ENCODE measurements at places on chromosomes 6 and 20.

DNA sequence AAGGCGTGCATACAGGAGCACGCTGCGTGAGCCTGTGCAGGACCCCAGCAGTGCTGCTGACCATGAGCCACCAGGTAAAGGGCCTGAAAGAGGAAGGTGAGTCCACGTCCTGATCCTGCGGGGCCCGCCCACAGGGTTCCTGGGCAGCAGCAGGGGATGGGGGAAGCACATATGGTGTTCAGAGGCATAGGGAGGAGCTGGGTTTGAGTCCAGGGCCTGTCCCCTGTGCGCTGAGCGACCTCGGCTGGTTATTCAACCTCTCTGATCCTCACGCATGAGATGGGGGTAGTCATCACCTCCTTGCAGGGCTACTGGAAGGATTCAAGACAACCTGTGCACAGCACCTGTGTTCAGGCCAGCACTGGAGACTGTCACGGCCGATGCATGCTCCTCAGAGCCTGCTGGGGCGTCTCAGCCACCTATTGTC lies at the start of gene TMC2:
TMC2 (plus strand) TSS at position 14 of the 427 bp plus-strand sequence; CDS start at position 63, 49 bp downstream.
- no peak for DNase-seq

DNA sequence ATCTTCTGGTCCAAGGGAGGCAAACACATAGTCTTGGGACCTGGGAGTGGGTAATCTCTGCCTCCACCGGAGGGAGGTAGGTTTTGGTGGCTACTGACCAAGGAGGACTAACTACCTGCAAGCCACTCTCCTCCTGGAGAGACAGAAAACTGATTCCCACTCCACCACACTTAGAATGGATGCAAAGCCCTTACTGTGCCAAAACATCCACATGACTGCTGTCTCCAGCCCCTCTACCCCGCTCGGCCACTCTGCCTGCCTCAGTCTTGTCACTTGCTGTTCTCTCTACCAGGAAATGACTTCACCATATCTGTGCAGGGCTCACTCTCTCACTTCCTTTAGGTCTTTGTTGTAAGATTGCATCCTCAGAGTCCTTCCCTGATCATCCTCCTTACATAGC lies 129.5 kb upstream of the ARG1 start:
- no peak for DNase-seq

DNA sequence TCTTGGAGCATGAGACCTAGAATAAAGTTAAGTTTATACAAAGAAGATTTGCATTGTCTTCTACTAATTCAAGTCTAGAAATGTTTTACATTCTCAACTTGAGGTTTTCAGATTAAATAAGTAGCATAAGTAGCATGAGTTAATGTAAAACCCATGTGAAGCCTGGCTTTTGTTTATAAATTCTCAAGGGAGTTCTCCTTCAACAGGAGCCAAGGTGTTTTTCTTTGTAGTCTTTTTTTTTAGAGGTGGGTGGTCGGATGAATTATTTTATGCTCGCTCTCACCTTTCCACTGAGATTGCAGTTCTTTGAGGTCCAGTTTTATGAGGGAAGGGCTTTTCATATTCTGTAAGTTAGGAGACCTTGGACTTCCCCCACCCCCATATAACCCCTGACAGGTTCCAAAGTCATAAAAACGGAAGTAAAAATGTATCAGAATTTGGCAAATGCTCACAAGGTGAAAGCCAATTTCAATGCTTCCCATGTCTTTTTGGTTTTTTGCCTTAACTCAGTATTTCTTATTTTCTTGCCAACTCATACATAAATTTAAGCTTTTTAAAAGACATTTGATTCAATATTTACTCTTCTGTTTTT lies 244.3 kb upstream of the ASCC3 start:
- DNase-seq: no peak

DNA sequence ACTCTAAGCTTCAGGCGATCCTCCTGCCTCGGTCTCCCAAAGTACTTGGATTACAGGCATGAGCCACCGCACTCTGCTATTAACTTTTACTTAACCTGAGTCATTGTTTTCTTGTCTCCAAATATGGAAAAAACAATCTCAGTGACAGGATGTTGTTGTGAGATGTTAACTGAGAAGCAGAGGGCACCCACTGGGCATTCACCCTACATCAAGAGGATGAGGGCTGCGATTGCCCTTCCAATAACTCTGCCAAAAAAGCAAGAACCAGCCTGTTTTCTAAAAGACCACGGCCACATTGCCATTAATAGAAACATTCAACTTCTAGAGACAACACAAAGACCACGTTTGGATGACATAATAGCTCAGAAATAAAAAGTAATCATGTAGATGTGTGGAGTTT lies 107.6 kb upstream of the SGK1 start:
- DNase-seq: no peak

DNA sequence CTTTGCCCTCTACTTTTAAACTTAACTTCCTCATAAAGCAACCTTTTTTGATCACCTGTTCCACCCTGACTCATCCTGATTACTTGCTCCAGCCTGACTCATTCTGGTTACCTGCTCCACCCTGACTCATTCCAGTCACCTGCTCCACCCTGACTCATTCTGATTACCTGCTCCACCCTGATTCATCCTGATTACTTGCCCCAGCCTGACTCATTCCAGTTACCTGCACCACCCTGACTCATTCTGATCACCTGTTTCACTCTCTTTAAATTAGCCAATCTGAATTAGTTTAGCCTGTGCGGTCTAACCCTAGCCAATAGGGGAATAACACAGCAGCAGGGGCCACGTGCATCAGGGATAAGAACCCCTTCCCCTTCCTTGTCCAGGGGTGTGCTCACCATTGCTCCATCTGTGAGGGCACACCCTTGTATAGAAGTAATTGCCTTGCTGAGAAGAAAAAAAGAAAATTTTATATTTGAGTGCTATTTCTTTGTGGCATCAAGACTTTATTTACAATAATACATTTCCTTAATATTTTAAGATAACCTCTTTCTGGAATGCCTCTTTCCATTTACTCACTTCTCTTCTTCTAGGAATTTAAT lies 17.9 kb downstream of the HLA-G start:
- DNase-seq: no peak

DNA sequence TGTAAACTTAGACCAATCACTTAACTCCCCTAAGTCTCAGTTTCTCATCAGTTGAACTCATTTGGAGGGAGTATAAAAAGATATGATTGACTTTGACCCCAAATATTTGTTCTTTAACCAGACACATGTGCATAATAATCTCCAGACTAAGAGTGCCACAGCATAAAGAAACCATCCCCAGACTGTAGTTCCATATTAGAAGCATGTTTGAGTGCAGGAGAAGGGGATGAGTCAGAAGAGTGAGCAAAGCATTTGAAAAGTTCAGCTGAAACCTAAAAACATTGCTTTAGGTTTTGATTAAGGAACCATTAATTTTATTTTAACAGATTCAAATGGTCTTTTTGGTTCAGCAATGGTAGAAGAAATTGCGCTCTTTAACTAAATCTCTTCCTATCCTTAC lies 654.8 kb downstream of the UTRN start:
- DNase-seq: no peak

- no peak for DNase-seq
Observed at GRCh38 chr6:139732451-139732850, 358.0 kb upstream of the CITED2 start.

DNA sequence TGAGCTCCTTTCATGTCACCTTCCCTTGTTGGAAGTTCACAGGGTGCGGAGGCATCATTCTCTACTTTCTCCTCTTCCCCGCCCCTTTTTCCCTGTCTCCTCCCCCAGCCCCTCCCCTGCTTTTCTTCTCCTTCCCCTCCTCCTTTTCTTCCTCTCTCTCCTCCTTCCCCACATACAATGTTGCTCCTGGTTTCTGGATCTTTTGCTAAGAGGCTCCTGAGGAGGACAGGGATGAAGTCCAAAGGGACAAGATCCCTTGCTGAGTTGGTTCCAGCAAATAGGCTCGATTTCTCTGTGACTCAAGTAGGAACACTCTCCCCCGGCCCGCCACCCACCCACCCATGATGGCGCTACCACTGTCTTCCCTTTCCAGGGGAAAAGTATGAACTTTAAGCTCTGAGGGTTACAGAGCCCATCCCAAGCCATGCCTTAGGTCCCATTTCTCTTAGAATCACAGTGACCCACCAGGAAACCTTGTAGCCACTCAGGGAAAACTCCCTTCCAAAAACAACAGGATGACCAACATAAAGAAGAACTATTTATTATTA lies 852 bp upstream of the TFEB start:
- DNase-seq: no peak

GRCh38 chr20:61422636-61423425 lies 170.8 kb downstream of the CDH4 start:
- no peak for DNase-seq

GRCh38 chr20:60749804-60750602 lies 502.1 kb upstream of the CDH4 start:
- DNase-seq: no peak

- DNase-seq: no peak
Observed at GRCh38 chr20:7113577-7114466, 346.3 kb downstream of the BMP2 start.

- DNase-seq: peak; percentile 25
Observed at GRCh38 chr6:30769088-30769852, 24.9 kb upstream of the IER3 start.

- no peak for DNase-seq
Observed at GRCh38 chr20:35010405-35011192, 54.9 kb downstream of the MYH7B start.

DNA sequence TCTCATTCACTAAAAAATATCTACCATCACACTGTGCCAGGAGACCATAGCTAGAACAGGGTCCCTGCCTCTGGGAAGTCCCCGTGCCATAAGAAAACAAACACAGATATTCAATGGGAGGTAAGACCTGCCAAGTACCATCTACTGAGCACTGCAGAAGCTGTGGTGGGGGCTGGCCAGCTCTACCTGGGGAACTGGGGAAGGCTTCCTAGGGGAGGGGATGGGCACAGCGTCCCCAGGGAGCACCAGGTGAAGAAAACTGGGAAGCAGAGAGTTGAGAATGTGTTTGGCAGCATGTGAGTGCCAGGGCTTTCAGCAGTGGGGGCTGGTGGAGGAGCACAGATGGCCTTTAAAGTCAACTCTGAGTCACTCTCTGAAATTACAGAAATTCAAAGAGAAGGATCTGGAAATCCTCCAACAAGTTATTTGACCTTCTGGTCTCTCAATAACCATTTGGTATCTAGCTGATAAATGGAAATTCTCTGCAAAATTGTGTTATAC lies 85.2 kb downstream of the SHLD1 start:
- DNase-seq: no peak

DNA sequence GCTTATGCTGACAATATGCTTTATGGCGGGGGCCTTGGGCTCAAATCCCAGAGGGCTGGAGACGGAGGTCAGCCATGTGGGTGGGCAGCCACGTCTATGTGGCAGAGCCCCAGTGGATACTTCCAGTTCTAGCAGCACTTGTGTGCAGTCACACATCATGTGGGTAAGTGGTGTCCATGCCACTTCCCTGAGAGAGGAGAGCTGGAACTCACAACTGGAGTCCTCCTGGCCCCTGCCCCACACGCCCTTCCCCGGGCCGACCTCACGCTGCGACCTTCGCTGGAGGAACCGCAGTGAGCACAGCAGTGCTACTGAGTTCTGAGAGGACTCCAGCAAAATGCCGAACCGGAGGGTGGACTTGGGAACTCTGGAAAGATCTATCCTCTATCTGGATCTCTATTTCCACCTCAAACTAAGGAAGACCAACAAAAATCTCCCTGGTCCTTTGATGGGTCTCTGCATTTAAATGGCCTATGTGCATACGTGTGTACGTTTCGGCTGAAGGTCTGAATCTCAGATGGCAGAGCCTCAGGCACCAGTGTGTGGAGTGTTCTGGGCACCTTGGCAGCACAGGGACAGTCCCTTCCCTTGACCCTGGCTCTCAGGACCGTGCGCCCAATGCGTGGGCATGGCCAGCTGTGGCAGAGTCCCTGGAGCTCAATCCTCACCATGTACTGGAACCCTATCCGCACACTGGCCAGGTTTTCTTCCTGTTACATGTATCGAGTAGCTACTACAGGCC lies 55.4 kb downstream of the GNAS-AS1 start:
- no peak for DNase-seq

DNA sequence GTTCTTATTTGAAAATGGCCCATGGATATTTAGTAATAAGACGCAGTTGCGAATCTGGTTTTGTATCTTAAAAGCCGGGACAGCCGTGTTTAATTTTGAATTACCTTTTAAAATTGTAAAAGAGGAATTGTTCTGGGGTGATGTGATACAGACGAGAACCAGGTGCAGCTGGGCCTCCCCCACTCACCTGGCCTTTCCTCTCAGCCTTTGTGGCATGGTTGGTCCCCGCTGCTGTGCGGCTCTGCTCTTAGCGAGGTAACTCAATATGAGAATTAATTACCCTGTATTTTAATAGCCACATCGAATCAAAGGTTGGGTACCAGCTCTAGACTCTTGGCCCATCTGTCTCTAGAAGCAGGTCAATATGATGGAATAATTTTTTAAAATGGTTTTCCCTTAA lies 56.5 kb upstream of the DACT2 start:
- no peak for DNase-seq

DNA sequence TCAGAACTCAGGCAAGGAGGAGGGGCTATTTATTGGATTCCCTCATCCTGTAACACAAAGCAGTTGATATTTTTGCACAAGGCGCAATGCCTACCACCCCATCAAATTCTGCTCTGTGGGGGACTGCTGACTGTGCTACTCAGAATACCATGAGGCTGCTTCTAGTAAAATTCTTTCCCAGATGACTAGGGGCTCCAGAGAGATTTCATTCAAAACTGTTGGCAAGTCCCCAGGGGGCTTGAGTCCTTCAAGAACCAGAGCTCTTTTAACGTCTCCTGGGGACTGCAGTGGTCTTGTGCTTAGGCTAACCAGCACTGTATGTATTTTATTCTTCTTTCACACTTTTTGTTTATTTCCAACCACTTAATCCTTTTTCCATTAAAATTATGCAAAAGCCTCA lies 365.9 kb upstream of the AGPAT4 start:
- no peak for DNase-seq

DNA sequence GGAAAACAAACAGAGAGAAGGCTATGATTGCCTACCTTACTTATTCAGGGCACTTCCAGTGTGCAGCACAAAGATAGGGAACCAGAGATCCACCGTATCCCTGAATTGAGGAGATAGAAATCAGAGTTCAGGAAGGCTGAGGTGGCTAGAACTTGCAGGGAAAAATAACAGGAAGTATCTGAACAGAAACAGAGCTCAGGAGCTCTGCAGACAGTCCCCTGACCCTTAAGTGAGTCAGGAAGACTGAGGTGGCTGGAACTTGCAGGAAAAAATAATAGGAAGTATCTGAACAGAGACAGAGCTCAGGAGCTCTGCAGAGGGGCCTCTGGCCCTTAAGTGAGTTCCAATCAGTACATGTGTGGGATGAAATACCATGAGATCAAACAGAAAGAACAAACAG lies 65.4 kb downstream of the RPRD1B start:
- no peak for DNase-seq

DNA sequence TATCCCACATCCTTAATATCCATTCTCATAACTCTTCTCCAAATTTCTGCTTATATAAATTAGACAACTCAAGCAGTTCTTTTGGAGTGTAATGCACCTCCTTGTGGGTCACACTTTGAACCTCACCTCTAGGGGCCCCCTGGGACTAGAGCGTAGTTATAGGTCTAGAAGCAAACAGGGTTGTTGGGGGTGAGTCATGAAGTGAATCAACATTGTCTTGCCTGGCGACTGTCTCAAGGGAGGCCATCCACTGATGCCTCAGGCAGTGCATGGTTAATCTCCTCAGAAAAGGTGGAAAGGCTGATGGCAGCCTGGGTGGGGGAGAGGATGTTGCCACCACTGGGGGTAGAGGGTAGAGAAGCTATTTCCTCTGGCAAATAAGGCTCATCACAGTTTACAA lies 129.1 kb downstream of the TNFRSF21 start:
- no peak for DNase-seq

- no peak for DNase-seq
Observed at GRCh38 chr20:21583486-21584168, 69.8 kb upstream of the NKX2-2 start.

Measured in stimulated activated CD8-positive, alpha-beta memory T cell treated with anti-CD3 and anti-CD28 coated beads, Interleukin-2, amount 100 ng/mL, for 1 hour (primary cell).